BE2C (cell line): ENCODE measurements at places on chromosomes 12 and 14.
A peak's percentile ranks its signal among the peaks of the same experiment; 100 is the strongest.

GRCh38 chr14:21997300-21997699, 323.7 kb upstream of the OR4E1 start:
- no peak for DNase-seq

GRCh38 chr12:66663611-66664010, 15.3 kb downstream of the GRIP1 start:
- no peak for DNase-seq

- no peak for DNase-seq
These were observed 524.7 kb upstream of the TMEM132C start for GRCh38 chr12:127742231-127742630.

DNA sequence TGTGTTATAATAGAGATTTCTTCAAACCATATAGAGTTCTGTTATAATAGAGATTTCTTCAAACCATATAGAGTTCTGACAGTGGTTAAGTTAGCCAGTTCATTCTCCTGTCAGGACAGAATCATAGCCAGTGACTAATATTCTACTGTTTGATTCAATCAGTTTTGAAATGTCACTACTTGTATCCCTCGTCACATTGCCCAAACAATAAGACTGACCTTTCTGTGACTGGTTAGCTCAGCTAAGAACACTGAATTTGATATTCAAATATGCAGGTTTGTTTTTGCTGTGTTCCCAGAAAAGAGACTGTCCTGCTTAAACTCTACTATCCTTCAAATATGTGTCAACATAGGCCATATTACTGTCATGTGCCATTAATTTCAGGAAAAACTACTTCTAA, 74.4 kb downstream of the ALG10B start:
- no peak for DNase-seq

DNA sequence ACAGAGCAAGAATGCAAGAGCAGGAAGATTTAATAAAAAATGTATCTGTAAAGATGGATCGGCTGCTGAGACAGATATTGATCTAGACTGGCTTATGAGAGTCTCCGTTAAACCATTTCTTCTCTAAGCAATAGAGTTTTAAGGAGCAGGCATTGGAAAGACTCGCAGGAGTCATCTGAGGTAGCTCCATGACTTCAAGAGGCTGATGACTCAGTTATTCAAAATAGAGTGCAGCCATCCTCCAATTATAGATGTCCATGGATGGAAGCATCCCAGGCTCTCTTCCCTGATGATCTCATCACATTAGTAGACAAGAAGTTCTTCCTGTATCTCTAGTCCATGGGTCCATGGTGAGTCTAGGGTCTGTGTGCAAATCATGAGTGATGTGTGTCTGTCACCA, 638.3 kb upstream of the TMEM132C start:
- no peak for DNase-seq

DNA sequence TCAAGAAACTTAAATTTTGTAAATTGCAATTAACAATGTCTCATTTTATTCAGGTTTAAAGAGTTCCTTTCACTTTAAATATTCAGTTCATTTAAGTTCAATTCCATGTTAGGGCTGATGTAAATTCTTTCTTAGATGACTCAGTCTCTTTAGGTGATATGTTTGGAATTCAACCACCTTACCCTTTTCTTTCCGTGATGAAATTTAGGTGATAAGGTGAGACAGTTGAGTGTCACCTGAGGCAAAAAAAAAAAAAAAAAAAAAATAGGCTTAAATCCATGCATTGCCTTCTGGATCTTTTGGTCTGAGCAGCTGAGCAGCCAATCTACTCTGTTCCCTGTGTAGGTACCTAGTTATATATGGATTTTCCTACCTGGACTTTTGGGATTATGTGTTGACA, 299.5 kb downstream of the DAD1 start:
- DNase-seq, result no peak

DNA sequence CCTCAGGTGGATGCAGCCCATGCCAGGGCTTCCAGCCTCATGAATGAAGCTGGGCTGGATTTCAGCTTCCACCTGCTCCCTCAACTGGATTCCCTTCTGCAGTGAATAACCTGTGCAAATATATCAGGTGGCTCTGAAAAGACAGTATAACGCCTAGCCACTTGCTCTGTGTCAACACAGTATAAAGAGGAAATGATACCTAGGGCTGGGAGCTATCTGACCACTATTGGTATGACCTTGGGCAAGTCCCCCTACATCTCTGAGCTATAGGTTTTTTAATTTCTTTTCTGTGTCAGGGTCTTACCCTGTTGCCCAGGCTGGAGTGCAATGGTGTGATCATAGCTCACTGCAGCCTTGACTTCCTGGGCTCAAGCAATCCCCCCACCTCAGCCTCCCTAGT, 19.8 kb downstream of the ISM2 start:
- no peak for DNase-seq

- no peak for DNase-seq
These were observed 139.4 kb downstream of the SLC15A4 start for GRCh38 chr12:128684352-128684751.

- no peak for DNase-seq
These were observed 230.7 kb upstream of the PRKD1 start for GRCh38 chr14:30158299-30158698.

DNA sequence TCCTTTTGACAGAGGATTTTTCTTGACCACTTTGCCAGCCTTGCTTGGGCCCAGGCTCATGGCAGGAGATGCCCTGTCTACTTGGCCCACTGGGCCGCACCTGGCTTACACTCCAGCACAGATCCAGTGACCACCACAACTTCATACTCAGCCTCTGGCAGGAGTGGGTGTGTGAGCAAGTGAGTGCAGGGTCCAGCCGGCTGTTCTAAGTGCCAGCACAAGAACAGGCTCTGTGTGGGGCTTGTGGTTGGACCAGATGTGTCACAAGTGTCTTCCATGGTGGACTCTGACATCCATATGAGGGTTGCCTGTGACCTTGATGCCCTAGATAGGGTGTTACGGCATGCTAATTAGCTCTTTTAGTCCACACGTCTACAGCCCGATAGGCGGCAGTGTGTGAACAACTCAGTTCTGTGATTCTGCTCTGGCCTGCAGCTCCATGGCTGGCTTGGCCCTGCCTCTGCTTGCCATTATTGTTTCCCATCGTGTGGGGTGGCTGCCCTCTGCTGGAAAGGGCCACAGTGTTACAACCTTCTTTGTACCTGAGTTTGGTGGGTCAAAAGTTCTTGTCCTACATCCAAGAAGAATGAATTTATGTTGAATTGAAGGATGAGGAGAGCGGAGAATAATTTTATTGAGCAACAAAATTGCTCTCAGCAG, 1089.1 kb downstream of the SLC6A15 start:
- DNase-seq, result peak; percentile 88

GRCh38 chr14:67483579-67484285, 4.8 kb downstream of the TMEM229B start:
- no peak for DNase-seq

DNA sequence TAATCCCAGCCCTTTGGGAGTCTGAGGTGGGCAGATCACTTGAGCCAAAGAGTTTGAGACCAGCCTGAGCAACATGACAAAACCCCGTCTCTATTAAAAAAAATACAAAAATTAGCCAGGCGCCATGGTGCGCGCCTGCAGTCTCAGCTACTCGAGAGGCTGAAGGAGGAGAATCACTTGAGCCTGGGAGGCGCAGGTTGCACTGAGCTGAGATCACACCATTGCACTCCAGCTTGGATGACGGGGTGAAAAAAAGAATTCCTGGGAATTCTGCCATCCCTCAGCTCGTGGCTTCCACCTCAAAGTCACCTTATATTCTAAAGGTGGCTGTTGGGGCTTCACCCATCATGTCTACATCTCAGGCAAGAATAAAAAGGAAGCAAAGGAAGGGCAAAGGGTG, 12.9 kb downstream of the BCL2L14 start:
- no peak for DNase-seq

DNA sequence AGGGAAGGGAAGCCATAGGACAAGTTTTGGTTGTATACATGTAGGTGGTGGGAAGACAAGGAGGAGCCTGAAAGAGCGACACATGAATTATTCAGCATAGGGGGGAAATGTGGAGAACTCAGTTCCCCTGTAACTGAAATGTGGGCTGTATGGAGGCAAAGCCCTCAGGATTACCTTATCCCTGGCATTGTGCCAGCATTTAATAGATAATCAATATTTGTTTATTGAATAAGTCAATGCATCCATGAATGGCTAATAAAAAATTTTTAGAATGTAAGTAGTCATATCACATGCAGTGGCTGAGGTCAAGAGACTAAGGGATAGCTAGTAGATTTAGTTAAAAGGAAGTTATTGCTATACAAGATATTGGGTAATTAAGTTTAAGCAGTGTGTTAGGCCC, 232.4 kb downstream of the SNAPC1 start:
- DNase-seq, result no peak
